Suprapubic skin (tissue), 4 donors: ENCODE measurements at places on chromosomes 12 and 14.

GRCh38 chr12:49568442-49569162 is 660 bp upstream of the MCRS1 start:
- DNase-seq, result no peak

- DNase-seq, result no peak
Measured at GRCh38 chr12:100199023-100199346, 1.6 kb upstream of the ACTR6 start.

DNA sequence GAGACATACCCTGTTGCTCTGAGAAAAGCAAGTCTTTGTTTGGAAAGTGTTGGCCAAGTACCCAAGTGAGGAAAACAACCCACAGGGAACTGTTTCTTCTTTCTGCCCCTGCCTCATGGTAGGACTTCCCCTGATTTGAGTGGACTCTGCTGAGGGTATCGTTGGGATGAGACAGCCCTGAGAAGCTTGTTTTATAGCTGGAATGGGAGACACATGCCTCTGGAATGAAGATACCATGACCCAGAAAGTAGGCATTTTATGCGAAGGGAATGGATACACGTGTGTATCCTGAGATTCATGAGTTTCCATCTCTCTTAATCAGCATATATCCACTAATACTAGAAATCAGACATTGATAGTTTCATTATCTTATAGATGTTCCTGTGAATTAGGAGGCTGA is 382.3 kb downstream of the ATP23 start:
- DNase-seq, result no peak

- DNase-seq, result no peak
Measured at GRCh38 chr12:109596418-109597244, 23.0 kb downstream of the MVK start.

- DNase-seq, result no peak
Measured at GRCh38 chr14:65237023-65237814, 134.9 kb upstream of the MAX start.

DNA sequence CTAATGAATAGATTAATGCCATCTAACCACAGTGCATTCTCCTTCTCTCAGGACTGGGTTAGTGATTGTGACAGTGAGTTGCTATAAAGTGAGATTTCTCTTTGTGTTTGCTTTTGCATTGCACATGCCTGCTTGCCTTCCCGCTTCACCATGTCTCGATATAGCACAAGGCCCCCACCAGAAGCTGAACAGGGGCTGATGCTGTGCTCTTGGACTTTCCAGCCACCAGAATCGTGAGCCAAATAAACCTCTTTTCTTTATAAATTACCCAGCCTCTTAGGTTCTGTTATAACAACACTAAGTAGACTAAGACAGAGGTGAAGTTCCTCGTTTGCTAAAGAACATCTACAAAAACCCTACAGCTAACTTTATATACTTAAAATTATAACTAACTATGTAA is 173.0 kb downstream of the KIF26A start:
- DNase-seq, result no peak

DNA sequence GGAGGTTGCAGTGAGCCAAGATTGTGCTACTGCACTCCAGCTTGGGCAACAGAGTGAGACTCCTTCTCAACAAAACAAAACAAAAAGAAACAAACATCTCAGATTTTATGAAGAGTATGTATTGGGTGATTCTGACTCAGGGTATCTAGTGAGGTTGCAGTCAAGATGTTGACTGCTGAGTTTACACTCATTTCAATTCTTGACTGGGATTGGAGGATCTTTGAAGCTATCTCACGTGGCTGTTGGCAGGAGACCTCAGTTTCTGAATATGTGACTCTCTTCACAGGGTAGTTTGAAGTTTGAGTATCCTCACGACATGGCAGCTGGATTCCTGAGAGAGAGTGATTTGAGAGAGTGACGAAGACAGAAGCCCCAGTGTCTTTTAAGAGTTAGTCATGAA is 29.4 kb downstream of the ERC1 start:
- DNase-seq, result no peak

- DNase-seq, result no peak
Measured at GRCh38 chr12:7934091-7934888, 1.7 kb downstream of the SLC2A3 start.
